ENCODE measurements at places on chromosomes 12 and 14. TPM values are rescaled to one million over a fixed set of nuclear protein-coding genes. Genes with fewer than 3 reads are reported as not detected.

DNA sequence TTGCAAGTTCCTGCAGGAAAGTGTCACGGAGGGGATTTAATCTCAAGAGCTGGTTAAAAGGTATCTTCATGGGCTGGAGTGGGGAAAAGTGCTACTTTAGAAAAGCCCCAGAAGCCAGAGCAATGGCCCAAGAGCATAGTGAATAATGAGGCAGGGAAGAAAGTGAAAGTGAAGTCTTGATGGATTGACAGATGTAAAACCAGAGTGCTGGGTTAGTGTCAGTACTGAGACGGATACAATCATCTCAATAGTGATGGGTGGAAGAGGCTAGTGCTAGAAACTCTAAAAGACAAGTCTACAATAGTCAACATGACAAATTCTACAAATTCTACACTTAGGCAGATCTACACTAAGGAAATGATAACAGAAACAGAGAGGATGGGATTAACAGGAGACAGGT lies 68.1 kb downstream of the CIT start:
- H3K27ac ChIP-seq: peak overlapping the region; percentile 27
- H3K4me3 ChIP-seq: no peak overlapping the region
- peaks cover 57% of the 10 kb centered on the region for H3K36me3 ChIP-seq
- DNase-seq: no peak
- no peaks in the 10 kb centered on the region for H3K27me3 ChIP-seq
- peaks cover 14% of the 10 kb centered on the region for H3K4me1 ChIP-seq

GRCh38 chr14:30803185-30803584 lies 71.2 kb upstream of the COCH start:
- H3K27ac ChIP-seq: no peak overlapping the region
- no peaks in the 10 kb centered on the region for H3K4me1 ChIP-seq
- no peaks in the 10 kb centered on the region for H3K36me3 ChIP-seq
- H3K27me3 ChIP-seq: peaks cover 17% of the 10 kb centered on the region
- DNase-seq: no peak

DNA sequence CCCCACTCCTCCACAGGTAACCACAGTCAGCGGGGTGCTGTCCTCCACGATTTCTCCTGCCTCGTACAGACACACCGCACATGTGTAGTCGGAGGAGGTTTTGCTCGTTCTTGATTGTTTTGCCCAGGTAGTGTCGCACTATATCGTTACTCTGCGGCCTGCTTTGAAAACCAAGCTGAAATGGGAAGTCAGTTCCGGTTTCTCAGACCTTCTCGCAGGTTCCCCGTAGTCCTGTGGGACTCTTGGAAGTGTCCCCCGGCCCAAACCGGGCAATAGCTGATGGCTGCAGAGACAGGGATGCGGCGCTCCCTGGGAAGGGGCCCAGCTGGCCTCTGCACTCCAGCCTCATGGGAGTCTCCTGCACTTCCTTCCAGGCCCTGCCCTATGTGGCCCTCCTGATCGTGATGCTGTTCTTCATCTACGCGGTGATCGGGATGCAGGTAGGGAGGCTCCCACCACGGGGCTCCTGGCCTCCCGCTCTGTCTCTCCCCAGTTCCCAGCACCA lies 141.3 kb upstream of the FKBP4 start:
- H3K4me1 ChIP-seq: no peaks in the 10 kb centered on the region
- H3K36me3 ChIP-seq: no peaks in the 10 kb centered on the region
- H3K27me3 ChIP-seq: peaks cover 9% of the 10 kb centered on the region
- H3K4me3 ChIP-seq: no peak overlapping the region
- DNase-seq: no peak

- H3K4me1 ChIP-seq: no peaks in the 10 kb centered on the region
- DNase-seq: no peak
- H3K36me3 ChIP-seq: no peaks in the 10 kb centered on the region
- H3K4me3 ChIP-seq: no peak overlapping the region
- no peak overlapping the region for H3K27ac ChIP-seq
These were observed 185.5 kb upstream of the FAR2 start for GRCh38 chr12:28963554-28963953.

DNA sequence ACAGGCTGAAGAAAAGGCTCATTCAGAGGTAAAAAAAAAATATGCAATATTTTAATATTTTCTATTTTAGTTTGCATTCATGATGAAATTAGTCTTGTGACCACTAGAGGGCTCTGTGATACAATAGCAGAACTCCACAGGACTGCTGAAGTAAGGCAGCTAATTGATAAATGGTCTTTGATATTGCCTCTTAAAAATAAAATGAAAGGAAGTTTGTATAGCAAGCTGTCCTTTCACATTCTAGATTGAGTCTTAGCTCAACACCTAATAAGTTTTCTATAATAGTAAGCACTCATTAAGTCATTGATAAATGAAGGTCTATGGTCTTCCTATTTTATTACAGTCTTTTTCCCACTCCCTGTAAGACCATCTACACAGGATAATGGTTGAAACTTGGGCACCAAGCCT lies 315.7 kb downstream of the NAV3 start:
- H3K36me3 ChIP-seq: no peaks in the 10 kb centered on the region
- H3K27me3 ChIP-seq: no peaks in the 10 kb centered on the region
- H3K27ac ChIP-seq: no peak overlapping the region
- DNase-seq: no peak

- no peak overlapping the region for H3K27ac ChIP-seq
- H3K27me3 ChIP-seq: peaks cover 5% of the 10 kb centered on the region
- H3K4me1 ChIP-seq: no peaks in the 10 kb centered on the region
- DNase-seq: no peak
- no peak overlapping the region for H3K4me3 ChIP-seq
These were observed 37.0 kb upstream of the STXBP6 start for GRCh38 chr14:25086821-25087396.

DNA sequence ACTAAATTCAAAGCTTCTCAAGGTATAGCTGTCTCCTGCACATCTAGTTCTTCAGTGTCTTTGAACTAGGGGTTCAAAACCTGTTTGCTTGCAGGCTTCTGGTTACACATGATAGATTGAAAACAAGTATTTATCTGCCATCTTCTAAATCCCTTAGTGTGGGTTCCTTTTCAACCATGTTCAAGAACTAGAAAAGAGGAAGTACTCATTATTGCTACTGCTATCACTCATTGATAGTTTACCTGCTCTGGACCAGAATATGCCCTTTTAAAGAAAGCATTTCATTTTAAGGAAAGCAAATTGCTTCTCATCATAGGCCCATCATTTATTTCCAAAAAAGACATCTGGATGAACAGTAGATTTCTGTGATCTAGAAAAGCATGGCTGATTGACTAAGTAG lies 37.1 kb upstream of the VSX2 start:
- H3K4me1 ChIP-seq: no peaks in the 10 kb centered on the region
- H3K4me3 ChIP-seq: no peak overlapping the region
- H3K36me3 ChIP-seq: peaks cover 4% of the 10 kb centered on the region

GRCh38 chr12:106097011-106097410 lies 41.7 kb downstream of the NUAK1 start:
- no peak for DNase-seq
- no peak overlapping the region for H3K4me3 ChIP-seq
- peaks cover 13% of the 10 kb centered on the region for H3K27me3 ChIP-seq
- no peak overlapping the region for H3K27ac ChIP-seq
- H3K36me3 ChIP-seq: no peaks in the 10 kb centered on the region
- H3K4me1 ChIP-seq: no peaks in the 10 kb centered on the region

DNA sequence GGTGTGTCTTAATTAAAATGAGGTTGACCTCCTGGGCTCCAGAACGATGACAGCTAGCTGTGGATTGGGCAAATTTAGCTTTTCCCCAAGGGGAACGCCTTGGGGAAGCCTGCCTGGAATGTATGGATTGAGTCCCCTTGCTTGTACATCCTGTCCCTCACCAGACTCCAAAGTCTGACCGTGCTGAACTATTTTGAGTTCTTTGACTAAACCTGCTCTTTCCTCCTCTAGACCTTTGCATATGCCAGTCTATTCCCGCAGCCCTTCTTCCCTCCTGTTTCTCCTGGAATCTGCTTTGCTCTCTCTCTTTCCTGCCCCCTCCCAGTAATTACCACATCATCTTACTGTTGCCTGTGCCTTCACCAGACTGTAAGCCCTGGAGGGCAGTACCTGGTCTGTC lies 11.5 kb upstream of the KDM2B start:
- H3K27me3 ChIP-seq: no peaks in the 10 kb centered on the region
- H3K36me3 ChIP-seq: peaks cover 12% of the 10 kb centered on the region
- peaks cover 26% of the 10 kb centered on the region for H3K4me1 ChIP-seq
- no peak for DNase-seq
- H3K4me3 ChIP-seq: peak overlapping the region; percentile 11
- H3K27ac ChIP-seq: peak overlapping the region; percentile 46

DNA sequence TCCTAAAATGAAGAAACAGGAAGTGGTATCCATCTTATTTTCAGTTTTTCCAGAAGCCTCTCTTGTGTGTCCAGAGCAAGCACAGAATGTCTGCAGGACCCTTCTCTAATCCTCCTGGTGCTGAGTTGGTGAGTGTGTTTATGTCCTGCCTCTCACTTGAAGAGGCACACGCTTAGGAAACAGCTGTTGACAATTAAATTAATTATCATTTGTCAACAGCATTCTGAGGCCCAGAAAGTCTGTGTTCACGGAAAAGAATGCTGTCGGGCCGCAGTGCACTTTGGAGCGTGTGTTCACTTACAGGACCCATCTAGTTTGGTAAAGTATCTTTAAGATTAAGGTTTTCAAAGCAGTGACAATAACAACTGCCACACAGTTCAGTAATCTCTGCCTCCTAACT lies 70.5 kb downstream of the LMNTD1 start:
- H3K27ac ChIP-seq: no peak overlapping the region
- no peaks in the 10 kb centered on the region for H3K4me1 ChIP-seq
- H3K36me3 ChIP-seq: no peaks in the 10 kb centered on the region
- no peak overlapping the region for H3K4me3 ChIP-seq
- no peak for DNase-seq
- H3K27me3 ChIP-seq: no peaks in the 10 kb centered on the region

DNA sequence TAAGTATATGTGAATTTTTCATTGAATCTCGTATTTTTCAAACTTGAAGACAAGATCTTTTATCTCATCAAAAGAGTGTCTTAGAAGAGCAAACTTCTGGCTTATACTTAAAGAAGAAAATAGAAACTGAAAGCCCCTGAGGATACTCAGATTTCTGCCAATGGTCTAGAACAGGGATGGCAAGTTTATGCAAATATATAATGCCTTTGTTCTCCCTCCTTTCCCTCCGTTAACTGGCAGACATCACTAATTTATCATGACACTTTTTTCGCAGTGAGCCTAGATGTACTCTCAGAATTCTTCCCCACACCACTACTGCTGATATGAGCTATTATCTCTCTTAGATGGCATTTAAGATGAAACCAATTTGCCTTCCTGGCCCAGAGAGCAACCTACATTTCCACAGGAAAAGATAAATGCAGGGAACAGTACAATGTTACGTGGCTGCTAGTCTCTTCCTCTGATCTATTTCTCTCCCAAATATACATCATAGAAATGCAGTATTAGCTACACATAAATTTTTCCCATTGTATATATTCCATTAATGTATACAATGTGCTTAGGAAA lies 40.0 kb upstream of the DAAM1 start:
- H3K4me1 ChIP-seq: no peaks in the 10 kb centered on the region
- DNase-seq: no peak
- H3K36me3 ChIP-seq: no peaks in the 10 kb centered on the region
- no peak overlapping the region for H3K27ac ChIP-seq

DNA sequence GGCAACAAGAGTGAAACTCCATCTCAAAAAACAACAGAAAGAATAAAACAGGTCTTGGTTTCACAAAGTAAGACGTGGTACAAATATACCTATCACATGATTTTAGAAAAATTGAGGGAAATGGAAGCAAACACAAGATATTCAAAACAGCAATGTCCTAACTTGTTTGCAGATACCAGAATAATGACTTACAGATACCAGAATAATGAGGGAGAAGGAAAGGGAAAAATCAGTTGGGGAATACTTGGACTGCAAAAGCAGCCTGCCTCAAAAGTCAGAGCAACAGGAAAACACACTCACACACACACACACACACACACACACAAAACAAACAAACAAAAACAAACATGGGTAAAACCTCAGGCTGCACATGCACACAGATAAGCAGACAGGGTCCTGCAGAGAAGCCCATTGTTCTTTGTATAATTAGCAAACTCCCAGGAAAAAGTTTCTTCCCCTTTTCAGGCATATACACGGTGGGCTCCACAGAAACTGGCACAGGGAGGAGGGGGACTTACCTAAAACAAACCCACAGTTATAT lies 65.7 kb upstream of the CAPRIN2 start:
- H3K27me3 ChIP-seq: peaks cover 48% of the 10 kb centered on the region
- DNase-seq: no peak
- H3K4me1 ChIP-seq: peaks cover 10% of the 10 kb centered on the region
- H3K4me3 ChIP-seq: no peak overlapping the region
- H3K36me3 ChIP-seq: no peaks in the 10 kb centered on the region

DNA sequence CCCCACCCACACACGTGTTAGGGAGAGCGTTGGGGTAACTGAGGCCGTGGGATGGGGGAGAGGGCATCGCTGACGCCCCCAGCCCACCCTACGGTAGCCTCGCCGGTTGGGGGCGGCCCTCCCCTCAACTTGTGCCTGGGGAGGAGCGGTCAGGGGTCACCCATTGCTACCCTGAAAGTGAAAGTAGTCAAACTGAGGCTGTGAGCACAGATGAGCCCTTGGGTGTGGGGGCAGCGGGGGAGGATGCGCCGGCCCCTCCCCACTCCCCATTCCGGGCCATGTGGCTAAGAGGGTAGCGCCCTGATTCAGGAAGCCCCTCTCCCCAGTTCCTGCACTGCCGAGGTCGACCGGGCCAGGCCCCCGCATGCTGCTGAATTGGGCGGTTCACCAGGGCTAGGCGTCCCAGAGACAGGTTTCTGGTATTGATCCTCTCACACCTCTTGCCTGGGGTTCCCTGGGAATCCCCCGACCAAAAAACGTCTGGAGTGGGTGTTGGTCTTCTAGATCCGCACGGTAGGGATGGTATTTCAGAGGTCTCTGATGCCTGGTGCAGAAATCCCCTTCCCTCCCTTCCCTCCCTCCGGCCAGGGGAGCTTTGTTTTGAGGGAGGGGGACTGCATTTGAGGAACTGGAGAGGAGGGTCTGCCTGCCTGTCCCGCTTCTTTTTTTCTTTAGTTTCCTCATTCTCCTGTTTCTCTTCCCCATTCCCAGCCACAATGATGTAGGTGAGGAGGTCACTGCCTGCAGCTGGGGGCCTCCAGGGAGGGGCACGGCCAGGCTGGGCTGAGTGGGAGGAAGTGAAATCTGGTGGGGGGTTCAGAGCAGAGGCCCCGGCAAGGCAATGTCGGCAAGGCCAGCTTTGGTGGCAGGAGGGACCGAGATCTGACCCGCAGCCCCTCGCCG lies 1.0 kb downstream of the SH2B3 start:
- H3K27ac ChIP-seq: peak overlapping the region; percentile 93
- H3K4me3 ChIP-seq: peak overlapping the region; percentile 97
- H3K27me3 ChIP-seq: no peaks in the 10 kb centered on the region
- peaks cover 52% of the 10 kb centered on the region for H3K4me1 ChIP-seq
- peak; percentile 62 for DNase-seq
- peaks cover 2% of the 10 kb centered on the region for H3K36me3 ChIP-seq

- no peaks in the 10 kb centered on the region for H3K4me1 ChIP-seq
- DNase-seq: no peak
- no peaks in the 10 kb centered on the region for H3K36me3 ChIP-seq
- H3K27me3 ChIP-seq: no peaks in the 10 kb centered on the region
- no peak overlapping the region for H3K27ac ChIP-seq
These were observed 188.6 kb downstream of the SLC5A8 start for GRCh38 chr12:101021442-101021841.

- H3K4me1 ChIP-seq: peaks cover 3% of the 10 kb centered on the region
- no peak overlapping the region for H3K4me3 ChIP-seq
- no peak overlapping the region for H3K27ac ChIP-seq
- H3K36me3 ChIP-seq: no peaks in the 10 kb centered on the region
These were observed 55.0 kb downstream of the EMP1 start for GRCh38 chr12:13251521-13251920.

The BBOF1 gene
- total RNA-seq: 2.9 TPM

The ANO2 gene
- not detected for total RNA-seq

The PTCSC3 gene
- total RNA-seq: not detected

The TDRD9 gene
- 0.33 TPM for total RNA-seq

The C14orf180 gene
- total RNA-seq: not detected

The CELA1 gene
- total RNA-seq: not detected

The CMKLR1 gene
- 1.0 TPM for total RNA-seq

The GPX2 gene
- not detected for total RNA-seq
